Activated CD8-positive, alpha-beta memory T cell treated with anti-CD3 and anti-CD28 coated beads, Interleukin-2, amount 50 U/mL, for 48 hours (primary cell): ENCODE measurements at places on chromosomes 6 and 20.

- no peak for DNase-seq
Observed at GRCh38 chr6:81843302-81843701, 90.8 kb upstream of the TENT5A start.

- no peak for DNase-seq
Observed at GRCh38 chr6:118740372-118740771, 89.0 kb upstream of the CEP85L start.

DNA sequence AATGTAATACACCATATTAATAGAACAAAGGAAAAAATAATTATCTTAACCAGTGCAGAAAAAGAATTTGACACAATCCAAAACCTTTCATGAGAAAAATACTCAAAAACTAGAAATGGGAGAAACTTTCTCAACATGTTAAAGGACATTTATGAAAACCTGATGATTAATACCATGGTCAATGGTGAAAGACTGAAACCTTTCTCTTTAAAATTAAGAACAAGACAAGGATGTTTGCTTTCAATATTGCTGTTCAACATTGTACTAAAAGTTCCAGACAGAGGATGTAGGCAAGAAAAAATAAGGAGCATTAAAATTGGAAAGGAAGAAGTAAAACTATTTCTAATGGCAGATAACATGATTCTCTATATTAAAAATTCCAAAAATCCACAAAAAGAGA, 981.3 kb upstream of the FLRT3 start:
- no peak for DNase-seq

DNA sequence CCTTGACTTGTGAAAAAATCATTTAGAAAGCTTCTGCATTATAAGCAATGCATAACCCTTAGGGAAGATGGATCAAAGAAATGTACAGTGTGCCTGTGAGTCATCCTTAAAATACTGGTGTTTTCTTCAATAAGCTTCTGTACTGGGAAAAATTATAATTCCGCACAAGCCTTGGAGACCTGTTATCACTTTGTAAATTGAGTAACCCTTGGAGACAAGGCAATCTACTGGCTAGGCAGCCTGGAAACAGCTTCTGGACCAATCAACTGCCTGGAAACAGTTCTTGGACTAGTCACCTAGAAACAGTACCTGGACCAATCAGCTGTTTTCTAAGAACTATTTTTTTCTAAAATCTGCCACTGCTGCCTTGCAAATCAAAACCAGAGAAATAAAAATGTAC, 25.8 kb upstream of the RNGTT start:
- no peak for DNase-seq

- no peak for DNase-seq
Observed at GRCh38 chr6:127349980-127350379, 6.6 kb upstream of the ECHDC1 start.

GRCh38 chr20:47781632-47782031, 3.6 kb downstream of the SULF2 start:
- DNase-seq, result no peak

- no peak for DNase-seq
Observed at GRCh38 chr6:80133020-80133419, 26.5 kb downstream of the BCKDHB start.

DNA sequence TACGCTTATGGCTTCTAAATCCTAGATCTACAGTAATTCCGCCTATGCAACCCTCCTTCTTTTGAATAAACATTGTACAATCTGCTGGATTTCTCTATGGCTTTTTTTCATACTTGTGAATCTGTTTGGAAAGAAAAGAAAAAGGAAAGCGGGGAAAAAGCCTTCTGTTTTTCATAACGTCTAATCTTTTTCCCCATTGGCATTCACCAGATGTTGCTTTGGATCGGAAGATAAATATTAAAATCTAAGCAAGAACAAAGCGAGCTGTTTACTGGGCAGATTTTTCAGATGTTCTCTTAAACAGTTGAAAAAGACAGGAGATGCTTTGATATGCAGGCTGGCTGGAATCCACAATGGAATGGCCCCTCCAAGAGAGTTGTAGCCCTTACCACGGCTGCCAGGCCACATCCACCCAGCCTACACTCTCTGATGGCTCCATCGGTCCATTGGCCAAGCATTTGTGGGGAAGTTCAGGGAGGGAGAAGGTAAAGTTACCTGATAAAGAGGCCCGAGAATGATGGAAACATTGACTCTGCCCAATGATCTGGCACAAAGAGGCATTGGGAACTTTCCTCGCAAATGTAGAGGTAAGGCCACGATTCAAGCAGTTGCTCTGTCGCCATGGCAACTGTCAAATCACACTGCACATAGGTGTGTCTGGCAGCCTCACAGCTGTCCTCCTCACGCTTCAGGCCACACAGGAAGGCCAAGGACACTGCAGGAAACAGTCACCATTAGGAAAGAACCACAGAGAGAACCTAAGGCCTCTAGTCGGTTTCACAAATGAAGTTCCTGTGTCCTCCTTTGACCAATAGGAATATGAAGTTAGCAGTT, 70.3 kb downstream of the PKHD1 start:
- DNase-seq, result no peak

DNA sequence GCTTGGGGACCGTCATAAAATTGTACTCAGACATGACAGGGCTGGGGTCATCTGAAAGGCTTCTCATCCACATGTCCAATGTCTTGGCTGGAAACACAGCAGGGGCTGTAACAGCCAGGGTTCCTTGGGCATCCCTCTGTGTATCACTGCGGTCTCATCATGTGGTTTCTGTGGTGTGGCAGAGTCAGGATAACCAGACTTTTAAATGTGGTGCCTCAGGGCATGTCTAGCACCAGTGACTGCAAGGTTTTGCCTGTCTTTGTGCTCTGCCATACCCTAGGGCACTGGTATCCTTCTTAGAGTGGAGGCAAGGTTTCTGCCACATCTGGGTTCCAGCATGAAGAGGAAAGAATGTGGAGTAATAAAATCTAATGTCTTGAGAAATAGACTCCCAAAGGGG, 124.2 kb downstream of the PLEKHG1 start:
- no peak for DNase-seq

GRCh38 chr6:7742223-7742785, 16.4 kb downstream of the BMP6 start:
- DNase-seq, result no peak

DNA sequence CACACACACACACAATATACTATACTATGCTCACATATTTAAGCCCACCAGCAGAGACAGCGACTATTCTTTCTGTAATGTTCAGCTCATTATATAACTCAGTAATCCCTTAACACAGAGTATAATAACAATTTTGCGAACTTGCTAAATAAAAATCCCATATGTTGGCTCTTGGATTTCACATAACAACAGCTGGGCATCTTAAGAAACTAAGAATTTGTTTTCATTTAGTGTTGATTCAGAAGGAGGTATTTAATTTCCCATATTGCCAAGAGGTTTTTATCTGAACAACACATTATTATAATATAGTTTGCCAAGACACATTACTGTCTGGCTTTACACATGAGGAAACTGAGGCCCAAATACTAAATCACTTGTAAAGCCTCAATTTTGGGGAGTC, 7.4 kb downstream of the ECT2L start:
- no peak for DNase-seq

GRCh38 chr6:25295651-25296050, 16.5 kb downstream of the CARMIL1 start:
- no peak for DNase-seq

- no peak for DNase-seq
Observed at GRCh38 chr6:149150801-149151398, 166.6 kb upstream of the TAB2 start.

DNA sequence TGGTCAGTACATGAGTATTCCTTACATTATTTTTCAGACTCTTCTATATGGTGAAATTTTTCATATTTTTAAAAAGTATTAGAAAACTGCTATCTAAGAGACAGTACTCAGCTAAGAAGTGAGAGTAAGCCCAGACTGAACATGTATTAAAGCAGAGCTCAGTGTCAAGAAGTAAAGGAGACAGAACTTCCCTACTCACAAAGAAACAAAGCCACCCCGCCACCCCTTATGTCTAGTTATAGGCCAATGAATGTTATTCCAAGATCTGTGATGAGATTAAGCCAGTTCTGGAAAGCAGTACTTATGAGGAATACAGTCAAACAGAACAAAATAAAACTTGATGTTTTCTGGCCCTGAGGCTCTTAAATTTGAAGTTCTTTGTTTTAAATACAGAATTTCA, 114.5 kb downstream of the RNGTT start:
- DNase-seq, result no peak

DNA sequence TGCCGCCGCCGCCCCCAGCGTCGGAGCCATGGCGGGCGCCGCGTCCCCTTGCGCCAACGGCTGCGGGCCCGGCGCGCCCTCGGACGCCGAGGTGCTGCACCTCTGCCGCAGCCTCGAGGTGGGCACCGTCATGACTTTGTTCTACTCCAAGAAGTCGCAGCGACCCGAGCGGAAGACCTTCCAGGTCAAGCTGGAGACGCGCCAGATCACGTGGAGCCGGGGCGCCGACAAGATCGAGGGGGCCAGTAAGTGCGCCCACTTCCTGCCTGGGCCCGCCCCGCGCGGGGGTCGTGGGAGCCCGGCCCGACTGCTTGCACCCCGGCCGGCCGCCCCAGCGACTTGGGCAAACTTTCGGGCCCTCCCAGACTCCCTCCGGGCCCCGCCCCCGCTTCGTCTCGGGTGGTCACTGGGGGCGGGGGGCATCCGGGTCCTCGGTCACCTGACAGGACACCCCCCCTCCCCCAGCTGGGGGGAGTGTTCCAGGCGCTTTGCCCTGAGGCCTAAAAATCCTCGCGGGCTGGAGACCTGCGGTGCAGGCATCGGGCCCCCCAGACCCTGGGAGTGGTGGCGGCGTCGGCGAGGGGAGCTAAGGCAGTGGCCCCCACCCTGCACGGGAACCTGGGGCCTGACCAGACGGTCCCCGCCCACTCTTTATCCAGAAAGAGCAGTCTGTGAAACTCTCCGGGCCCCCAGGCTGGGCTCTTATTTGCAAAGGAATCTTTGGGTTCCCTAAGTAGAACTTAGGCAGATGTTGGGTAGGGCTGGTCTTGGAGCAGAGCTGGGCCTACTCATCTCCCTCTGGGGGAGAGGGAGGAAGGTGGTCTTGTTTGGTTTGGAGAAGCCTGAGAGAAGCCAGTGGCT, 501 bp downstream of the PLCG1 start:
- DNase-seq, result peak; percentile 84

- no peak for DNase-seq
Observed at GRCh38 chr6:143177706-143178105, 117.0 kb downstream of the AIG1 start.

- DNase-seq, result no peak
Observed at GRCh38 chr20:33606118-33606771, 55.9 kb upstream of the C20orf144 start.

- DNase-seq, result no peak
Observed at GRCh38 chr6:33886673-33887144, 82.9 kb upstream of the MLN start.

DNA sequence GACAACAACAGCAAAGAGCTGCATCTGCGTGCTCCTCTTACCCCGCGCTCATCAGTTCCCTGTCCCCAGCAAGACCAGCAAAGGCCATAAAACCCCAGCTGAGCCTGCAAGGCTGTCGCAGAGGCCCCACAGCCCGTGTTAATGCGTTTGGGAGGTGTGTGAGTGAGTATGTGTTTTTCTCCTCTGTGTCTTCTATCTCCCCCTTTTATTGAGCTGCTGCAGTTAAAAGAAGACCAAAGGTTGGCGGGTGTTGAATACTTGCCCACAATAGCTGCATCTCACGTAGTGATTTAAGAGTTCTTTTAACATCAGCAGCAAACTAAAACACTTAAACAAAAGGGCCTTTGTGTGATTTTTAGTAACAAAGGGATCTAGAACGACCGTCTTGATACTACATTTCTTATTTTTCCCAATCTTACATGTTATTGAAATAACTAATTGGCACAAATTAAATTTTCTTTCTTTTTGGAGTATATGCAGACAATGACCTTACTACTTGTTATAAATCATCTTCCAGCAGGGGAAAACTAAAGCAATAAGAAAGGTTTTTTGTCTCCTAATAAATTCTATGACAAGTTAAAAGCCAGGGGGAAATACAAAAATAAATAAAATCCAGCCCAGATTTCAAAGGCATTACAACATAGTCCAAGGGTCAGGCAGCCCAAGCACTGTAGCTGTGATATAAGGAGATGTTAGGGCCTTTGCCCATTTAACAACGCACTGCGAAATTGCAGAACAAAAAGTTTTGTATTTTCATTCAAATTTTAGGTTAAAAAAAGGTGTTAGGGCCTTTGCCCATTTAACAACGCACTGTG, 27.2 kb upstream of the CNKSR3 start:
- no peak for DNase-seq

DNA sequence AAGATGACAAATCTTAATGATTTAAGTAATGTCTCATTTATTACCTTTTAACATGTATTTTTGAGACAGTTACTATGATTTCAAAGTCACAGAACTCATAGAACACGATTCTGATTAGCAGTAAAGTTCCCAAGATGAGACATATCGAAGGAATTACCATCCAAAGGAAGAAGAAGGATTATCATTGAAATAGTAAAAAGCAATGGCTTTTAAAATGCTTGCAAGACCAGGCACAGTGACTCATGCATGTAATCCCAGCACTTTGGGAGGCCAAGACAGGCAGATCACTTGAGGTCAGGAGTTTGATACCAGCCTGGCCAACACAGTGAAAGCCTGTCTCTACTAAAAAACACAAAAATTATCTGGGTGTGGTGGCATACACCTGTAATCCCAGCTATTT, 219.2 kb downstream of the KHDC1L start:
- DNase-seq, result no peak

DNA sequence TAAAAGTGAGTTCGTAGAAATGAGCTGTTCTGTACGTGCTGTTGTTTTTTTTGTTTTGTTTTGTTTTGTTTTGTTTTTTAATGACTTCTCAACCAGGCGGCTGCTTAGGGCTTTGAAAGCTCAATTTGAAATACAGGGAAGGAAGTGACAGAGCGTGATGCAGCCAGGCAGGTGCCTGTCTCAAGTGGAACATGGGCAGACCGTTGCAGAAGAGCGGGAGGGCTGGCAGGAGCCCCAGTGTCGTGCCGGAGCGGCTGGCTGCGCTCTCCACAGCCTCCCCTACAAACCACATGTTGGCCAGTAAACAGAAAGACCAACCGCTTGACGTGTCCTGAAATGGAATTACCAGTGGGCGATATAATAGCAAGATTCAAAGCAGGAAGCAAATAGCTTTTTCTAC, 164.9 kb upstream of the RREB1 start:
- no peak for DNase-seq

- DNase-seq, result no peak
Observed at GRCh38 chr6:25404091-25404490, 124.9 kb downstream of the CARMIL1 start.

GRCh38 chr6:137722749-137723272, 144.2 kb upstream of the TNFAIP3 start:
- DNase-seq, result no peak
